ENCODE measurements at places on chromosomes 11 and 22.

GRCh38 chr22:50700387-50701075 is 27.9 kb downstream of the SHANK3 start:
- no peak for DNase-seq

DNA sequence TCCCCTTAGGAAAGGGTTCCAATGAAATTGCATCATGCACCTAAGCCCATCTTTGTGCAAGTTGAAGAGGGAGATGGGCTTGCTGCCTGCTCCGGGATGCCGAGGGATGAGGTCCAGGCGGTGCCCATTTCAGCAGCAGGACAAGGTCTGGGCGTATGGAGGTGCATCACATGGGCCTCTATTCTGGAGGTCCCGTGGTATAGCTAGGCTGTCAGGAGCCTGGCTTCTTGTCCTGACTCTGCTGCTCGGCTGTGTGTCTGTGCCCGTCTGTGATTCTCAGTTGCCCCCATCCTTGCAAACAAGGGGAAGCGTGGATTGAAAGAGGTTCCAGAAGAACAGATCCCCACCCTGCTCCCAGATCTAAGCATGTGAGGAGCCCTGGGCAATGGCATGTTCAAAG is 130.0 kb downstream of the OSBP2 start:
- DNase-seq, result peak; percentile 15

DNA sequence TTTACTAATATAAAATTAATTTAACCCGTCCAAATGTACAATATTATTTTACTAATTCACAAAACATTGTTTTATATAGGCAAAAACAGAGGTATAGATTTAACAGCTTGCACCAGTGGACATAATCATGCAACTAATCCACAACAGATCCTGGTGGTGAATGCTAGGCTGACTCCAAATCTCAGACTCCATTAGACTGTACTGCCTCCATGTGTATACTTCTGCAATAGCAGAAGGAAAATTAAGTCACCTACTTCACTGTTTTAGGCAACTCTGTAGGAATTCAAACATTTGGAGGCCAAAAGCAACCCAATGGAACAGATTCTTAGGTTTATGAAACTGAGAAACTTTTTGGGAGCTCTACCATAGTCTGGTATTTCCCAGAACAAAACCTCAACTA is 30.0 kb upstream of the RAB39A start:
- DNase-seq, result peak; percentile 46

GRCh38 chr22:49752598-49753091 is 75.0 kb downstream of the BRD1 start:
- peak; percentile 61 for DNase-seq

GRCh38 chr11:59756558-59756840 is 1.3 kb downstream of the STX3 start:
- no peak for DNase-seq

GRCh38 chr11:70725739-70726138 is 327.4 kb downstream of the CTTN start:
- DNase-seq, result no peak

DNA sequence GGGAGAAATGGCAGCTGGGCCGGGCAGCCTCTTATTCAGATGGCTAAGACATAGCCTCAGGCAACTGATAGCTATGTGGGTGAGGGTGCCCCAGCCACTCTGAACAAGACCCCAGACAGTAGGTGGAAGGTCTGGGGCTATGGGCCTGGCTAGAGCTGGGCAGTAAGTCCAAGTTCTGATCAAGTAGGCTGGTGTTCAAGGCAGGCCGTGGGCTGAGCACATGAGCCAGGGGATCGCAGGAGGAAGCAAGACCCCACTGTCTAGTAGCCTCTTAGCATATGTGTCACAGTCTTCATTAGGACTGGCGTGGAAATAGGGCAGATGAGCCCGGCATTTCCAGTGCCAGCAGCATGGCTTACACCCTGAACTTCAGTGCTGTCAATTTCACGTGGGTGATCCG is 192.1 kb downstream of the ADAMTS15 start:
- DNase-seq, result no peak

DNA sequence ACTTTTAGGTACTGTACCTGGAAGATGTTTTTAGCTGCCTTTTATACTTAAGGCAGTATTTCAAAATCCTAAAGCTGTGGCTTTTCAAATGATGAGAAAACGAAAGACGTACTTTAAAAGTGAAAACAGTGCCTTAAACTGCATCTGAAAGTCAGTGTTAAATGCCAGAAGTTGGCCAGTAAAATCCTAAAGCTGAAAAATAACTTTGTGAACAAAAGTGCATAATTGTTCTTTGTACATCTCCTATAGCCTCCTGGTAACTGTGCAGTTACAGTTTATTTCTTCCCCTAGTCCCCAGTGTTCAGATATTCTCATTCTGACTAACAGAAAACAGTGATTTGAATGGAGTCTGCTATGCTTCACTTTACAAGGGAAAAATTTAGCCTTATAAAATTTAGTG is 6.8 kb downstream of the EED start:
- no peak for DNase-seq

DNA sequence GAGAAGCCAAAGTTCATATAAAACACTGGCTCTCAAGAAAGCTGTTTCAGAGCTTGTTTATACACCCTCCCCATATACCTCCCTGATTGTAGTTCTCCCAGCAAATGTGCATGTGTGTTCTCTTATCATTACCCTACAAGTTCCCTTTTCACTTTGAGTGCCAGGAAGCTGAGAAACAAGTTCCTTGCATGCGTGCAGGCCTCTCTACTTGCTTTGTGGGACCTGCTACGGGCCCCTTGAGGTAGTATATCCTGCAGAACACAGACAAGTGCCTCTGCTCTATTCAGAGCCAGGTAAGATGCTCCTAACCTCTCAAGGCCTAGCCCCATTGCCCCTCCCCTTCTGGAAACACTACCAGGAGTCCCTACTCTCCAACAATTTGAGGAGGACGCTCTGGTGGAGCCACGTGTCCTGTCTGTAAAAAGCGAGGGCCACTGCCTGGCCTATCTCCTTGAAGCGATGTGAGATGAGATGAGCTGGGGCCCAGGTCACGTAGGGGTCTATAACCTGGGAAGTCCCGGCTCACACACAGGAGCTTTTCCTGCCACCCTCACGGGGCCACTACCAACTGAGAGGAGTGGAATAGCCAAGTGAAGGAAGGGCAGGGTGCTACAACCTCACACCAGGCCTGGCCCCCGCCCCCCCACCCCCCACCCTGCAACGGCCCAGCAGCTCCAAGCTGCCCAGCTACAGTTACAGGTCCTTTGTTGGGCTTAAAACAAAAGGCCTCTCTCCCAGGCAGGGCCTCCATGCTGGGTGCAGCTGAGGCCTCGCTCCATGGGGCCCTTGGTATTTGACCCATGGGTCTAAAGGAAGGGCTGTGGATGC is 2.6 kb upstream of the ATP5MGL start:
- peak; percentile 74 for DNase-seq

GRCh38 chr11:107849790-107850189 is 8.8 kb downstream of the SLC35F2 start:
- no peak for DNase-seq
